ENCODE measurements at places on chromosomes 5 and 9.
A peak's percentile ranks its signal among the peaks of the same experiment; 100 is the strongest.

DNA sequence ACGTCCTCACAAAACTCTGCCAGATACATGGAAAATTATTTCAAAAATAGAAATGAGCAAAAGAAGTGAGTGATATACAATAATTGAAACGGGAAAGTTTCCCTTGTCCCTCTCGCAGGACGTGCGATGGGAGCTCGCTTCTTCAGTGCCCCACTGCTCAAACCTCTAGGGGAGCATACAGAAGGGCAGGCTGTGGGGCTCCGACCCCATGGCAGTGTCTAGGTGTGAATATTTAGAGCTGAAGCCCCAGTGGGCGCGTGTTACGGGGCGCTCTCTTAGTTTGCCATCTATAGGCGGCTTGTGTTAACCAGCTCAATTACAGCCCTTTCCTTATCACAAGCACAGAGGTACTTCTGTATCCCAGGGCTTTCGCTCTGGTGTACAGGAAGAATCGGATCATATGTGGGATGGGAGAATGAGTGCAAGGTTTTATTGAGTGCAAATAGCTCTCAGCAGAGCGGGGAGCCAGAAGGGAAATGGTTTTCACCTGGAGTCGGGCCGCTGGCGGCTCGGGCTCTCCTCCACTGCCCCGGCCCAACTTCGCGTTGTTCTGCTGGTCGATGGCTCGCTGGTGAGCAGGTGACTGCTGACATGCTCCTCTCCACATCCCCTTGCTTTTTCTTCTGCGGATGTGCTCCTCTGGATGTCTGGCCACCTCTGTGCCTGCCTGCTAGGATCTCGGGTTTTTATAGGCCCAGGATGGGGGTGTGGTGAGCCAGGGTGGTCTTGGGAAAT lies 334.0 kb upstream of the PTPRD start:
- DNase-seq, result no peak

GRCh38 chr5:172497591-172498255 lies 43.4 kb upstream of the SH3PXD2B start:
- DNase-seq, result no peak

GRCh38 chr5:143161885-143162540 lies 241.5 kb downstream of the NR3C1 start:
- DNase-seq, result no peak

DNA sequence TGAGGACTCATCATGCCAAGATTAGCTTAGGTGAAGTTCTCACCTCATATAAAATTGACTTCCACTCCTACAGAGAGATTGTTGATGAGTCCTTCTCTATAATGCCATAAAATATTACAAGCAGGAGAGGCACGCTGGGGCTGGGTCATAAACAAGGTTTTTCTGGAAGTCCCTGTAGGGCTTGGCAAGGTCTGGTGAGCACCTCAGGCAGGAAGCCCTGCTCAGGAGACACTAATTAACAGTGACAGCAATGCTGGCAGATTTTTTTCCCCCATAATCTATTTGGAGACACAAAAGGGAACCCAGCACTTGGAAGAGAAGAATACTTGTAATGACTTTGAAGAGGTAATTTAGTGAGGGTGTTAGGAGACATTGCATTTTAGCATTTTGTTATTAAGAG lies 118.7 kb downstream of the DIRAS2 start:
- DNase-seq, result no peak

DNA sequence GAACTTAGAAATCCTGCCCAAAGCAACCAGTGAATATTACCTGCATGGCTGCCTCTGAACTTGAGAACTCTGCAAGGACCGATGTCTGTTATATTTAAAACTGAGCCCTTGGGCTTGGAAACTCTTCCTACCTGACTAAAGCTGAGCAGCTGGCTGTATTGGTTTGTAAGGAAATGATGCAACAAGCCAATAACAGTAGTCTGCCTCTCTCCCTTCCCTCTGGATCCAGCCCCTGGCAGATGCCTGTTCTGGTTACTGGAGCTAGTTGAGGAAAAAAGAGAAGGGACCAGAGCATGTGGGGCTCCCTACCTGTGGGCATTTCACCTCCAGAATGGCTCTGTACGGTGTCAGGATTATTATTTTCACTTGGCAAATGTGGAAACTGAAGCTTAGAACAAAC lies 34.7 kb downstream of the SH3RF2 start:
- DNase-seq, result no peak

DNA sequence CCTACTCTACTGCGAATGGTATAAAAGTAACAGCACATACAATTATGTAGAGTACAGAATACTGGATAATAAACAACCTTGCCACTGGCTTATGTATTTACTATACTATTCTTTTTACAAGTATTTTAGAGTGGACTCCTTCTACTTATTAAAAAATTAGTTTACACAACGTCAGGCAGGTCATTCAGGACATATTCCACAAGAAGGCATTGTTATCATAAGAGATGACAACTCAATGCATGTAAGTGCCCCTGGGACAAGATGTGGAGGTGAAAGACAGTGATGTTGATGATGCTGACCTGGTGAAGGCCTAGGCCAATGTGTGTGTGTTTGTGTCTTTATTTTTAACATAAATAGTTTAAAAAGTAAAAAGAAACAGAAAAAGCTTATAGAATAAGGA lies 421.7 kb downstream of the CDH12 start:
- no peak for DNase-seq

DNA sequence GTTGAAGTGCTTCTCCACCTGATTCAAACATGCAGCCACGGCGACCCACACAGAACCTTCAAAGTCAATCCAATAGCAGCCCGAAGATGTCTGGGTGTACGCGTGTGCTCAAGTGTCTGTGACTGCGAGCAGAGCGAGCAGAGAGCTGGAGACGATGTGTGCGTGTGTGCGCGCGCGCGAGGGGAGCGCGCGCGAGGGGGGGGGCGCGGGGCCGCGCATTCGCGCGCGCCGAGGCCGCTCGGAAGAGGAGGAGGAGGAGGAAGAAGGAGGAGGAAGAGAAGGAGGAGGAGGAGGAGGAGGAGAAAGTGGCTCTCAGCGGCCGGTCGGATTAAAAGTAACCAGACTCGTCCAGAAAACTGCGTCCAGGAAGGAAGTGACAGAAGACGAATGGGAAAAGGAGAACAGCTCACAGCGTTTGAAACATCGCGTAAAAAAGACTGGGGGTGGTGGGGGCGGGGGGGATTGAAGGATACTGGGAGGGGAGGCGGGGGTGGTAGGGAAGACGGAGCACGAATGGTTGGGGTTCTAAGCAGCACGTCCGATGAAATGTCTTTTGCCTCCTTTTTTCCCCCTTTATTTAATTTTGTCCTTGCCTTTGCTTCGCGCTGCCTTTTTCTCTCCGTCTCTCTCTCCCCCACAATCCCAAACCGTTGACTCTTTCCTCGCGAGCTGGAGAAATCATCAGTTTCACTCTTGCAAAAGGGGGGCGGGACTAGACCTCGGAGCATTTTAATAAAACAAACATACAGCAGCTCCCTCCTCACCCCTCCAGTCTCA lies at the start of gene MEF2C:
Gene MEF2C, minus strand, starts transcription at position 126 of the 777 bp plus-strand sequence. CDS start 59,396 bp downstream, outside the sequence.
- peak; percentile 94 for DNase-seq

DNA sequence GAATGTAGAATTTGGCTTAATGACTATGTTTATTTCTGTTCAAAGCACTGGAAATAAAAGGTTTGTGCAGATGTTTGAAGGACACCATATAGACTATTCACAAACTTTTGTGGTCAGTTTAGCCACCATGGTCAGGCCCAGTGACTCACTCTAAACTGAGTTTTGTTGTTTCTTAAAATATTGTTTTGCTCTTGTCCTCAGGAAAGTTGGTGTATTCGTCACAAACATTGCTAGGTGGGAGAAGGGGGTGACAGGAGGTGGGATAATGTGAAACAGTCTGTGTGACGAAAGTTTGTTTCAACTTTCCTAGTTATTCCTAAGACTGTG lies 35.0 kb upstream of the LIFR start:
- DNase-seq, result no peak

- no peak for DNase-seq
These were observed 234.6 kb downstream of the SPOCK1 start for GRCh38 chr5:137264573-137264972.

- no peak for DNase-seq
These were observed 75.3 kb downstream of the LHFPL2 start for GRCh38 chr5:78573318-78573717.

DNA sequence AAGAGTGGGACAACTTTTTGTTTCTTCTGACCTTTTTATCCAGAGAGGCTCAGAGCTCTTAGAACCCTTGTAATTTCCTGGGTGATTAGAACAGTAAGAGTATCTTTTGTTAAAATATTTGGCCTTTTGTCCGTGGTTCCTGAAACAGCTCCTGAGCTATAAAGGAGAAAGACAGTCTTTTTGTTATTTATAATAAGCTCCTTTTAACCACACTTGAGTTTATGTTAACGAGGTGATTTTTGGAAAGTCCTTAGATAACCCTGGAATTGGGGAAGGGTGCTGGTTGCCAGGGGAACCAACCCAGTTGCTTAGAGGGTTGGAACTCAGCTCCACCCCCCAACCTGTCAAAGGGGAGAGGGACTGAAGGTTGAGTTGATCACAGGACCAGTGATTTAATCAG lies 4.8 kb downstream of the ZNF483 start:
- no peak for DNase-seq

- no peak for DNase-seq
These were observed 46.0 kb downstream of the ACTBL2 start for GRCh38 chr5:57436586-57436985.

GRCh38 chr5:142819825-142820224 lies 49.6 kb downstream of the ARHGAP26 start:
- no peak for DNase-seq

DNA sequence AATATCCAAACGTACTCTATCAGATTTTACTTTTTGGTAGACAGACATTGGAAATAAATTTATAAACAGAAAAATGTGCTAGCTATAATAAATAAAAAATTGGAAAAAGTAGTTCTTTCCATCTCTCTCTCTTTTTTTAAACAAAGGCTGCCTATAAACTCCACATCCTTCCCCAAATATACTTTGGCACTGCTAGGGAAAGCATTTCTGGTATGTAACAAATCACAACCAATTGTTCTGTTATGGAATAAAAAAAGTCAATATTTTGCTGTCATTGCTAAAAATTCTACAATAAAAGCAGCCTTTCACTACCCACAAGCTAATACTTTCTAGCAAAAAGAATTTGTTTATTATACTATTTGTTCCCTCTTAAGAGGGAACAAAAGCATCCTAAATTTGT lies 169.2 kb upstream of the TARS1 start:
- no peak for DNase-seq

DNA sequence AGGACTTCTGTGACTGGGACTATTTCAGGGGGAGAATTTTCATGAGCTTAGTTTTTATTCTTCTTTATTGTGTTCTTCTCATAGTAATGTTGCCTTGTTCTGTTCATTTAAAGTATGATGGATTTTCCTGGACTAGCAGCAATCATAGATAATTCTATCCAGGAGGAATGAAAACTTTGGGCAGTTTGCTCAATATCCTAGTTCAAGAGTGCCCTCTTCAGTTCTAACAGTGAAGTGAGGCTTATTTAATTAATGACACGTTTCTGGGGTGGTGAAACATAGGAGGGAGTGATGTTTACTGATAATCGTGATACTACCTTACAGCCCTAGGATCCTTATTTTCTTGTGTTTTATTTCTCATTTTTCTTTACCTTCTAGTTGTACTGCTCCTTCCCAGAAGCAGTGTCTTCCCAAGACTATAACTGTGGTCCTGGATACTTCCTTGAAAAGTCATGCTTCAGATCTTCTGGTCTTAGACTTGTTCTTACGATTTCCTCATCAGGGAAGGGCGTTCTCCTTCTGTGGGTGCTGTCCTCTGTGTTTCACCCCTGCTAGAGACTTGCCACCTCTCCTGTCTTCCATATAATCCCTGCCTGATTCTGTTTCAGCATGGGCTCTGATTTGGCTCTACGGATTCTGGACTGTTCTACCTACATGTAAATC lies 57.4 kb downstream of the CFAP95 start:
- no peak for DNase-seq

- DNase-seq, result peak; percentile 70
These were observed 10.4 kb downstream of the PTCH1 start for GRCh38 chr9:95506428-95506677.

DNA sequence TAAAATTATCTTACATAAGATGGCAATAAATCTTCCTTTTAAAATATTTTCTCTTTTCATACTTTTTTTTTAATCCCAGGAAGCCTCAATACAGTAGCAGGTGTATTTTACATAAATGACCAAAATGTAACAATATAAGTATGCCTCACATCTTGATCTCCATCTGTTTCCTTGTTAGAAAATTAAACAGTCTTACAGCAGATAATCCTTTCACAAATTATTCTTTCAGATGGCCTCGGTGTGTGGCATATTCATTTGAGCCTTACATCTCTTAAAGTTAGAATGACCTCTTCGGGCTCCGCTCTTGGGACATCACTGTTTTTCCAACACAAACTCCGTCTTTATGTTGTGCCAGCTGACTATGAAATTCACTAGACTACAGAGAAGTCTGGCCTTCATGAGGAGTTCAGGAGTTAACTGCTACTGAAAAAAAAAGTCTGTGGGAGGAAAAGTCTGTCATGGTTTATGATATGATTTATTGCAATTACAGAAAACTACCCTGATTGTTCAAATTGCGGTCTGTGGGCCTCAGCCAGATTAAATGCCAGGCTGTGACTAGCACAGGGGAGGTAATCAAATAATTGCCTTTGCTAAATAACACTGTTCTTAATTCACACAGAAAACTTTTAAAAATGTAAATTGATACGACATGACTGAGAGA lies 292.9 kb upstream of the PUM3 start:
- no peak for DNase-seq

GRCh38 chr5:123598028-123598689 lies 86.2 kb downstream of the CSNK1G3 start:
- DNase-seq, result no peak

GRCh38 chr5:1868886-1869475 lies 13.7 kb downstream of the IRX4 start:
- no peak for DNase-seq

GRCh38 chr5:168978015-168978414 lies 322.9 kb downstream of the SLIT3 start:
- DNase-seq, result no peak

GRCh38 chr9:4980086-4980727 lies 4.9 kb upstream of the JAK2 start:
- no peak for DNase-seq
